ENCODE measurements at places on chromosomes 4 and X. TPM values are rescaled to one million over a fixed set of nuclear protein-coding genes. Genes with fewer than 3 reads are reported as not detected.

DNA sequence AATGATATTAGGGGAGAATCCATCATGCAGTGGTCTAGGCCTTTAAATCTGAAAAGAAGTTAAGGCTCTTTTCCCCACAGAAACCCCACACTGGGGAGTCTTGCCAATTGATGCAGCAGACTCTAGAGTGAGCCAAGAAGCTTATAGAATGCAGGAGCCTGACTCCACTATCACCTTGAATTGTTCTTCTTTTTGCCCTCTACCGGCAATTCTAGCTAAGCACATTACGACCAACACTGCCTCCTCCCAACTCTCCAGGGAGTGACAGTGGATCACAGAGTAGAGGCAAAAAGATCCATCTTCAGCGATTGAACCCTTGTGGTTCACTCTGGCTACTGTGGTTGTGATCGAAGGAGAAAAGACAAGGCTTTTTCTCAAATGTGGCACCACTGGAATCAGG is 331.5 kb downstream of the NKX6-1 start:
- no peak overlapping the region for H3K27ac ChIP-seq
- no peaks in the 10 kb centered on the region for H3K36me3 ChIP-seq

- DNase-seq: no peak
- H3K4me3 ChIP-seq: no peak overlapping the region
- H3K4me1 ChIP-seq: peaks cover 3% of the 10 kb centered on the region
- no peak overlapping the region for H3K27ac ChIP-seq
- no peaks in the 10 kb centered on the region for H3K27me3 ChIP-seq
- no peaks in the 10 kb centered on the region for H3K36me3 ChIP-seq
These were observed 20.3 kb downstream of the DNAAF6 start for GRCh38 chrX:107226757-107227156.

- no peak for DNase-seq
- H3K27ac ChIP-seq: no peak overlapping the region
- H3K4me3 ChIP-seq: no peak overlapping the region
- no peaks in the 10 kb centered on the region for H3K36me3 ChIP-seq
- peaks cover 2% of the 10 kb centered on the region for H3K4me1 ChIP-seq
- H3K27me3 ChIP-seq: no peaks in the 10 kb centered on the region
These were observed 114.1 kb downstream of the GLUD2 start for GRCh38 chrX:121161501-121161933.

DNA sequence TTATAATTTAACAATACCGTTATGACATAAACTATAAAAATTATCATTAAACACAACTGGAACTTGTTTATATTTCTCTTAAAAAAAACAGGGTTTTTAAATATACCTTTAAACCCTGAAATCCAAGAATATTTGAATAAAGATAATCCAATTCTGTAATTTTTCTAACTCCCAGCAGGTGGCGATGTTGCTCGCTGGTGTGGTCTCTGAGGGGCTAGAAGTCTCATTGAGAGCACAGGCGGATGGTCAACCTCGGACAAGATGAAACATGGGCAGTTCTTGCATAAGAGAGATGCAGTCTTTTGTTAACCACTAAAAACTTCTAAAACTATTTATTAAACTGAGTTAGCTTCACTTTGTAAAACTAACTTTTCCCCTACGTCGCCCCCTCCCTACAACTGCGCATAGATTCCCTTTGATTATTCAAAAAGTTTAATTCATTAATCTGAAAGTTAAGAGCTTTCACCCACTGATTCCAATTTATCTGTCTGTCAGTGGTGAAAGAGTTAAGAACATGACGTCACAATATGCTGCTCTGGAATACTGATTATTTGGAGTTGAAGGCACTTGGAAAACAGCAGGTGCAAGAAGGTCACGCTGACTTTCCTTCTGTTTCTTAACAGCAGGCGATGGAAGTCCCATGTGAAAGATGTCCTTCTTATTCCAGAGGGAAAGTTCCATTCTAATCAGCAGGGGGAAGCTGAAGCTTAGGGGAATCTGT is 29.5 kb downstream of the DMP1 start:
- no peaks in the 10 kb centered on the region for H3K27me3 ChIP-seq
- H3K4me1 ChIP-seq: no peaks in the 10 kb centered on the region
- H3K27ac ChIP-seq: no peak overlapping the region
- no peak overlapping the region for H3K4me3 ChIP-seq
- DNase-seq: no peak

DNA sequence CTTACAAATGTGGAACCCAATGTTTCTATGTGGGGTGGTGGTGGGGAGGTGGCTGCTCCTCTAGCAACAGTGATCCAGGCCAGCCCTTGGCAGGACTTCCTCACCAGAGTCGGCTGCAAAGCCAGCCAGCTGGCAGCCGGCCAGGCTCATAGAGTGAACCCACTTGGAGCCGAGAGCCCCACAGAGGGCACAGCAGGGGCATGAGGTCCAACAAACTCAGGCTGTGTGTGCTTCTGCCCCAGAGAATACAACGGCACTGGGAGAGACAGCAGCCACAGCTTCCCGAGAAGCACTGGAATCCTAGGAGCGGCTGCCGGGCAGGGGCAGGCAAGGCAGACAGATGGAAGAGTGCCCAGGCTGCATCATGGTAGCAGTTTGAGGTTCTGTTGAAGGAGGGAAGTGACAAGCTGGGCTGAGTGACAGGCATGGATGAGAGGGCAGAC is 23.5 kb upstream of the SOWAHD start:
- H3K36me3 ChIP-seq: no peaks in the 10 kb centered on the region
- H3K27me3 ChIP-seq: no peaks in the 10 kb centered on the region
- H3K27ac ChIP-seq: no peak overlapping the region

DNA sequence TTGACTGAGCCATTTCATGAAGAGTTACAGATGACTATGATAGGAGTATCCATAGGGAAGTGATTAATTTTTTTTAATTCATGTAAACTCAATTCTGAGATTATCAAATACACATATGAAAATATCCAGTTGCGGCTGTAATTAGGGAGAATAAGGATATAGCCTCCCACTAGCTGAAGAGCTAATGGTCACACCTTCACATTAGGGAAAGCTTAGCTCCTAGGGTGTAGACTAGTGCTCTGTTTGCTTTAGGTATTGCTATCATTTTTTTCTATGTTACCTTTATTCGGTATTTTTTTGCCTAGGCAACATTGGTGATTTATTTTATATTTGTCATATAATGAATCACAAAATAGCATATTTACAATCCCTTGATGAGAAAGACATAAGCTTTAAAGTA is 39.6 kb upstream of the EPGN start:
- no peaks in the 10 kb centered on the region for H3K4me1 ChIP-seq
- DNase-seq: no peak
- no peak overlapping the region for H3K27ac ChIP-seq
- no peaks in the 10 kb centered on the region for H3K36me3 ChIP-seq
- no peak overlapping the region for H3K4me3 ChIP-seq
- H3K27me3 ChIP-seq: no peaks in the 10 kb centered on the region

GRCh38 chr4:61824454-61824853 is 624.3 kb downstream of the ADGRL3 start:
- H3K36me3 ChIP-seq: no peaks in the 10 kb centered on the region
- H3K4me1 ChIP-seq: no peaks in the 10 kb centered on the region
- no peaks in the 10 kb centered on the region for H3K27me3 ChIP-seq
- no peak overlapping the region for H3K27ac ChIP-seq

- H3K36me3 ChIP-seq: no peaks in the 10 kb centered on the region
- no peak overlapping the region for H3K4me3 ChIP-seq
- H3K4me1 ChIP-seq: no peaks in the 10 kb centered on the region
- peaks cover 6% of the 10 kb centered on the region for H3K27me3 ChIP-seq
These were observed 28.2 kb downstream of the IGFBP7 start for GRCh38 chr4:57081651-57082621.

- DNase-seq: peak; percentile 18
- peak overlapping the region; percentile 18 for H3K27ac ChIP-seq
- no peaks in the 10 kb centered on the region for H3K36me3 ChIP-seq
- H3K4me1 ChIP-seq: peaks cover 20% of the 10 kb centered on the region
- H3K4me3 ChIP-seq: peak overlapping the region; percentile 83
These were observed 9.0 kb upstream of the BCOR start for GRCh38 chrX:40106676-40107290.

GRCh38 chr4:161920304-161921052 is 243.3 kb downstream of the FSTL5 start:
- H3K27me3 ChIP-seq: no peaks in the 10 kb centered on the region
- no peak overlapping the region for H3K27ac ChIP-seq
- DNase-seq: no peak
- no peak overlapping the region for H3K4me3 ChIP-seq
- H3K4me1 ChIP-seq: no peaks in the 10 kb centered on the region
- no peaks in the 10 kb centered on the region for H3K36me3 ChIP-seq

DNA sequence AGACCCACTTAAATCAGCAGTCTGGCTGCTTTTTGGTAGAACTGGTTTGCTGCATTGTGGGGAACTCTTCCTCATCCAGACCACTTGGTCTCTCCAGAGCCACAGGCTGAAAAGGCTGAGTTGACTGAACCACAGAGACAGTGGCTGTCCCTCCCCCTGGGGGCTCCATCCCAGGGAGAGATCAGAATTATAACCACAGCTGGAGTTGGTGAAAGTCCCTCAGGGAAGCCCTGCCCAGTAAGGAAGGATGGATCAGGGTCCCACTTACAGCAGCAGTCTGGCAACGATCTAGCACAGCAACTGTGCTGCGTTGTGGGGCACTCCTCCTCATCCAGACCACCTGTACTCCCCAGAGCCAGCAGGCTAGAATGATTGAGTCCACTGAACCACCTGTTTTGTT is 212.7 kb downstream of the SOX3 start:
- H3K4me3 ChIP-seq: no peak overlapping the region
- no peaks in the 10 kb centered on the region for H3K4me1 ChIP-seq
- no peak for DNase-seq
- H3K36me3 ChIP-seq: no peaks in the 10 kb centered on the region
- H3K27me3 ChIP-seq: no peaks in the 10 kb centered on the region

GRCh38 chr4:73676861-73677323 is 56.7 kb upstream of the RASSF6 start:
- peaks cover 3% of the 10 kb centered on the region for H3K4me1 ChIP-seq
- H3K27ac ChIP-seq: no peak overlapping the region
- H3K27me3 ChIP-seq: peaks cover 9% of the 10 kb centered on the region
- no peaks in the 10 kb centered on the region for H3K36me3 ChIP-seq

GRCh38 chr4:113335746-113336145 is 286.3 kb downstream of the ANK2 start:
- H3K4me3 ChIP-seq: no peak overlapping the region
- H3K4me1 ChIP-seq: no peaks in the 10 kb centered on the region
- DNase-seq: no peak
- no peaks in the 10 kb centered on the region for H3K36me3 ChIP-seq
- H3K27me3 ChIP-seq: no peaks in the 10 kb centered on the region
- H3K27ac ChIP-seq: no peak overlapping the region

GRCh38 chr4:119977076-119977940 is 89.3 kb downstream of the MAD2L1 start:
- H3K27ac ChIP-seq: no peak overlapping the region
- DNase-seq: no peak
- H3K4me1 ChIP-seq: no peaks in the 10 kb centered on the region
- H3K36me3 ChIP-seq: no peaks in the 10 kb centered on the region

- H3K27me3 ChIP-seq: peaks cover 10% of the 10 kb centered on the region
- H3K4me1 ChIP-seq: peaks cover 4% of the 10 kb centered on the region
- H3K27ac ChIP-seq: no peak within 1 kb of the TSS
- no peak for DNase-seq
These were observed at the start of gene TMEM47 for GRCh38 chrX:34656842-34657725. TSS of gene TMEM47 (minus strand) at chrX:34657285. CDS start at chrX:34657029, 256 bp downstream.

DNA sequence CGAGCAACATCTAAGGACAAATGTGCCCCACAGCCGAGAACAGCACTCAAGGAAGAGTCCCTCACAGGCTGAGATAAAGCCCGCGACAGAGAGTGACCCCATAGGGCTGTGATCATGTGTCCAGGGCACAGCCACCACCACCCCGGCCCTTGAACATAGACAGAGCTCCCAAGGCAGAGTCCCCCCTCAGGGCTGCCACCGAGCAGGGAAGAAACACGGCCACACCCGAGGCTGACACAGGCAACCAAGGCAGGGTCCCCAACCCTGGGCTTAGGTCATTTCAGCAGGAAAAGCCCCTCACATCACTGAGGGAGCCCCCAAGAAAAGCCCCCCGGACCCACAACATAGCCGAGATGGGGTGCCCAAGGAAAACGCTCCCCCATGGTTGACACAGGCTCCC is 463 bp downstream of the CT45A10 start:
- H3K27me3 ChIP-seq: peaks cover 2% of the 10 kb centered on the region
- no peak overlapping the region for H3K27ac ChIP-seq
- no peaks in the 10 kb centered on the region for H3K4me1 ChIP-seq
- no peak for DNase-seq

- no peak for DNase-seq
- H3K4me1 ChIP-seq: no peaks in the 10 kb centered on the region
- H3K36me3 ChIP-seq: no peaks in the 10 kb centered on the region
- no peak overlapping the region for H3K4me3 ChIP-seq
- peaks cover 5% of the 10 kb centered on the region for H3K27me3 ChIP-seq
- no peak overlapping the region for H3K27ac ChIP-seq
These were observed 25.9 kb upstream of the INTU start for GRCh38 chr4:127606823-127607222.

- H3K27ac ChIP-seq: no peak overlapping the region
- DNase-seq: no peak
These were observed 2.6 kb downstream of the PITX2 start for GRCh38 chr4:110620322-110620690.

DNA sequence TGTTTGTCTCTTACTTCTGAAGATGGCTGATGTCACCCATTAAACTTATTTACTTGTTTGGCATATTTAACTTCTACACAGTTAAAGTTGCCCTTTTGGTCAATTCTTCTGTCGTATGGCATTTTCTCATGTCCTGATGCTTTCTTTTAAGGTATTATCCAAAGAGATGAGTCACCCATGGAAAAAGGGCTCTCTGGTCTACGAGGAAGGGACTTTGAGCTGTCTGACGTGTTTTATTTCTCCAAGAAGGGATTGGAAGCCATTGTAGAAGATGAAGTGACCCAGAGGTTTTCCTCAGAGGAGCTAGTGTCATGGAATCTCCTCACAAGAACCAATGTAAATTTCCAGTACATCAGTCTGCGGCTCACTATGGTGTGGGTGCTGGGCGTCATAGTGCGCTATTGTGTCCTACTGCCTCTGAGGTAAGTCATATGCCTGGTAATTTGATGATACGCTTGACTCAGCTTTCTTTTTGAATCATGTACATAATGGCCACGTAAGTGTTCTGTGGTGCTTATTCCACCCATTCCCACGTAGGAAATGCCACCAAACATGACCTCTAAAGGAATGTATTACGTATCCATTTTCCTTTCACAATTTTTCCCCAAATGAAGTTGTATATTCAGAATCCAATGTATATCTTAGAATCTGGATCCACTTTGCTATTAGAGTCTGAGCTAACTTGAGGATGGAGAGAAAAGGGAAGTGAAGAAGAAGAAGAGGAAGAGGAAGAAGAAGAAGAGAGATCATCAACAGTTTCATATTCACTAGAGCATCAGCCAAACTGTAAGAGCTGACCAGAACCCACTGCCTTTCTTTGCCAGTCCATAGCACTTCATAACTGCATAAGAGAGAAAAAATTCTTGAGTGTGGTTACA is 45.7 kb downstream of the GPAT3 start:
- DNase-seq: peak; percentile 23
- no peaks in the 10 kb centered on the region for H3K36me3 ChIP-seq
- peak overlapping the region; percentile 83 for H3K27ac ChIP-seq
- H3K27me3 ChIP-seq: no peaks in the 10 kb centered on the region
- H3K4me1 ChIP-seq: peaks cover 21% of the 10 kb centered on the region

- H3K36me3 ChIP-seq: no peaks in the 10 kb centered on the region
- H3K4me1 ChIP-seq: no peaks in the 10 kb centered on the region
- H3K27me3 ChIP-seq: no peaks in the 10 kb centered on the region
- H3K27ac ChIP-seq: no peak overlapping the region
- no peak overlapping the region for H3K4me3 ChIP-seq
These were observed 324.3 kb downstream of the GPAT3 start for GRCh38 chr4:83860200-83860599.

The ODAPH gene
- total RNA-seq: not detected

The IQSEC2 gene
- 0.53 TPM for total RNA-seq

The UGT2B17 gene
- 2.5 TPM for total RNA-seq

The GRPR gene
- 0.37 TPM for total RNA-seq

The CCDC120 gene
- total RNA-seq: 7.9 TPM

The CT45A5 gene
- not detected for total RNA-seq

The S100G gene
- not detected for total RNA-seq

The HPGDS gene
- not detected for total RNA-seq

The ZNF157 gene
- total RNA-seq: 1.2 TPM
